Heart right ventricle (tissue), 16 donors: ENCODE measurements at places on chromosomes 4 and X.

DNA sequence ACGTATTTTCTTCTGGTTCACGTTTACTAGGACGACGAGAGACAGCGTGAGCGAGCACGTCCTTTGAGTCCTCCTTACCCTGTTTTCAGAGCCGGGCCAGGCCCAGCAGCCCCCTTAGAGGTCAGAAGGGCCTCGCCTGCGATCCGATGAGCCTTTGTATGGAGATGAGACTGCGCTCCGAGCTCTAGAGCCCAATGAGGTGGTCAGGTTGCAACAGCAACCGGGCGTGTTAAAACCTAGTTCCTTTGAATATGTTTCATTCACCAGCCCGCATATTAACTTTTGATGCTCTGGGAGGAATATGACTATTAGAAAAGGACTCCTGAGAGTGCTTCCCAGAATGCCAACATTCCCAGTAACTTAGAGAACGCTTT lies 55.6 kb upstream of the TADA2B start:
- DNase-seq = no peak

- no peak for DNase-seq
Measured at GRCh38 chr4:102169345-102169744, 175.9 kb downstream of the SLC39A8 start.

DNA sequence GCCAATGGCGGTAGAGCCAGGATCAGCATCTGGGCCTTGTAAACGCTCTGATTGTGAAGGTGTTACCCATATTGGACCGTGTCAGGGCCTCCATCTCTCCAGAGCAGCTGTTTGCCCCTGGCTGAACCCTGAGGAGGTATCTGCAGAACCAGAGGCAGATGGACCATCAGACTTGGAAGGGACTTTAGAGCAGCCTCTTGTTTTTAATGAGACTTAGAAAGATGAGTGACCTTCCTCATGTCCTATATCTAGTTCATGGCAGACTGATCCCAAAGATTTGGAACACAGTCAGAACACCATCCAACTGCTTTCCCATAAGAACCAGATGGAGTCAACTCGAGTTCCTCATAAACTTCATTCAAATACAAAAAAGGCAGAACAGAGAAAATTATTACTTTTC lies 135.1 kb upstream of the MSX1 start:
- no peak for DNase-seq

DNA sequence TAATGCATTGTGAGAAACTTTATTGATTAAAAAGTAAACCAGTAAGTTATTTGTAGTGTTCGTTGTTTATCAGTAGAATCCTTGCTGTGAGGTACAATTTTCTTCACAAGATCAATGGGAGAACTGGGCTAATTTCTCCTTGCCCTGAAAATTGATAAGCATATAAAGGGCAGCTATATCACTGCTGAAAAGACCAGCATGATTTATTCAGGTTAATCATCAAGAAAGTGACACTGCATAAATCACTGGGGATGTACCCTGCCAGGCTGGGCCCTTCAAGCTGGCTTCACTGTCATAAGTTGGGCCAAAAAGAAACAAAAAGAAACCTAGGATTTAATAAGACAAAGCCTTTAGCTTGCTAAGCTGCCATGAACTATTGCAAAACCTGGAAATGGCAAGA lies 746.7 kb downstream of the STPG2 start:
- DNase-seq = no peak

GRCh38 chr4:123204737-123205136 lies 191.9 kb upstream of the SPRY1 start:
- no peak for DNase-seq

DNA sequence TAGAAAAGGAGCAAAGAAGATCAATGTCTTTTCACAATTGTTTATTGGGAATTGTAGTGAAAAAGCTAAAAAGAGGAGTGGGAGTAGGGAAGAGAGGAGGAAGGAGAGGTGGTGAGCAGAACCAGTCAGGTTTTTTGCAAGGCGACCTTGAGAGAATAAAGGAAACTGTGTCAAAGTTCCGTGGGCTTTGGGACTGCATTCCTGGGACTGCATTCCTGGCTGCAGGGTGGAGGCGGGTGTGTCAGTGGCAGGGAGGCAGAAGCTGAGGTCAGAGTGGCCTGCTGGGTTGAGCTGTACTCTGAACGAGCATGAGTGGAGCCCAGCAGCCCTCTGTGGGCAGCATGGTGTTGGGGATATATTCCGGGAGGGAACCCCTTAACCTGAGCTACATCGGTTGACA lies 66.8 kb upstream of the UCP1 start:
- no peak for DNase-seq

- DNase-seq = no peak
Measured at GRCh38 chr4:14620567-14621141, 381.6 kb upstream of the CPEB2 start.

DNA sequence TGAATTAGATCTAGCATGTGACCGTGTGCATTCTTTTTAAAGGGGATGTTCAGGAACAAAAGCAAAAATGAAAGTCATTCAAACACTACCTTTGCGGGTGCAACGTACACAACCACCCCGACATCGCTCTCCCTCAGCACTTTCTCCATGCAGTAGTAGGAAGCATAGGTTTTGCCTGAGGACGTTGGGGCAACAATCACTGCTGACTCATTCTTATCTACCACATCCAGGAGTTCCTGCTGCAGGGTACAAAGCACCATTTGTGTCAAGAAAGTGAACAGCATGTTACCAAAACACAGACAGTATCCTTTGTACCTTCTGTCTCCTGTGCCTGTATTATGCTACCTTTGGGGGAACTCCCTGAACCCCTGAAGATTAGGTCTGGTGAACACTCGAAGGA lies 58.6 kb downstream of the DDX60L start:
- DNase-seq = no peak

DNA sequence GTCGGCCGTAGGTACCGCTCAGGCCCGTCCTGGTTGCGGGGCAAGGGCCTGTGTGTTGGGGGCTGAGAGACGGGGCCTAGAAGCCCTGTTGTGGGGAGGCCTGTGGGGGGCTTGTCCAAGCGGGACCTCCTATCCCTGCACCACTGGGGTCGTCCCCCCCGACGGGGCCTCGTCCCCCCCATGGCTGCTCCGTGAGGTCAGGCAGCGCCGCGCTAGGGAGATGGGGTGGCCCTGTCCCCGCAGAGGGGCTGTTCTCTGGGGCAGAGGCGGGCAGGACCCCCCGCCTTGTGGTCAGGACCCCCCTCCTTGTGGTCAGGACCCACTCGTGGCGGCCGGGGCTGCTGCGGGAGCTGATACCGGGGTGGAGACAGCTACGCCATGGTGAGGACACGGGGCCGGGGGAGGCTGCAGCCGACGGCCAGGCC lies 12.1 kb upstream of the GTPBP6 start:
- DNase-seq = no peak

GRCh38 chr4:70511365-70511764 lies 7.0 kb upstream of the AMTN start:
- DNase-seq = no peak

DNA sequence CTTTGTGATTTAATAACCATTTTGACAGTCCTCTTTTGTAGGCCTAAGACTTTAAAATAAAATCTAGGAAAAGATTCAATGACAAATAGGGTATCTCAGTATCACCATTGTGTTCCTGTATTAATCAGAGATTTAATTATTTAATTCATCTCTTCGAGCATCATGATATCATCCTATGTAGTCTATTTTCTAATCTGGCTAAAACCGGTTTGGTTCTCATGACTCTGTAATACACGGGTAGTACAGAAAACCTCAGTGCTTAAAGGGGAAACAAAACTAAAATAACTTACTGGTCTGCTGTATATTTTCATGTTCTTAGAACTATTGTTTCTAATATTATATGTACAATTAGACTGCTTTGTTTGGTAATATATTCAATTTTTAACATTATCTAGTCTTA lies 23.7 kb upstream of the FBXW7 start:
- DNase-seq = no peak

DNA sequence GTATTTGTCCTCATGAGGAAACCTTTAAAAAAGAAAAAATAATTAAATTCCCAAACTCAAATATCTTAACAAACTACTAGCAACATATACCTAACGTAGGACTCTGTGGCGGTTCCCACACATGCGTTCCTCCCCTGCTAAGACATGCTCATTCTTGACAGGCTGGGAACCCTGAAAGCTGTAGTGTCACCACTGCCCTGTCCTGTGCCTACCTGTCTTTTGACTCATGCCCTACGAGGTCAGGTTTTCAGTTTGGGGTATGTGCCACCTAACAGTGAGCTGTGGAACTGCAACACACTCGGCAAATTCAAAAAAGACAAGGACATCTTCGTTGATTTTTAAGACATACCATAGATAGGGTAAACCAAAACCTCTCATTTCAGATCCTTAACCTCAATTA lies 17.8 kb downstream of the IDS start:
- no peak for DNase-seq

DNA sequence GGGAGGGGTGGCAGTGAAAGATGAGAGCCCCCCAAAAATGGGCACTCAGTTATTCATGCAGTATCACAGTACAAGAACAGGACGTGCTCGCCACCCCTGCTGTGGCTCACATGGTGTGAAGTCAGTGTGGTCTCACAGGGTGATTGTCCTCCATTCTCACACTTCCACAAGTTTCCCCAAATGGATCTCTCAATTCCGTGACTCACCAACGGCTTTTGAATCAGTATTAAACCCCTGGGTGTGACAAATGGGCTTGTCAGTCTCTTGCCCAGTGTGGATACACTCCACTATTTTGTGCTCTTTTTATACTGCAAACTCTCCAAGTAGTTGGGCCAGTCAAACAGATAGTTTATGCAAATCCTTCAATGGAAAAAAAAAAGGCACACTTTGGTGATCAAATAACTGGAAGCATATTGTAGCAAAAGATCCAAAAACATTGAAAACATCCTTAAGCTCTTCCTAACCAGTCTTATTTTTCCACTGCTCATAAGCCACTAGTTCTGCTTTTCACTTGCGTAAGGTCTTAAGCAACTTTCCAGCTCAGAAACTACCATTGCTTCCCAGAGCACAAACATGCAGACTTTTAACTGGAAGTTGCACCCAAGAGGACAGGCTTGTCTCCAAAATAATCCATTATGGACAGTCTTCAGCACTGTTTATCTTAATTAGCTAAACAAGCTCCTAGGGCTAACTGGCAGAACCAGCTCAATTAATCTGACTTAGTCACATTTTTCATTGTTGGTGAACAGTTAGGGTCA lies 365.7 kb downstream of the PPP3CA start:
- no peak for DNase-seq

- DNase-seq = no peak
Measured at GRCh38 chr4:94649381-94650133, 108.2 kb upstream of the BMPR1B start.

DNA sequence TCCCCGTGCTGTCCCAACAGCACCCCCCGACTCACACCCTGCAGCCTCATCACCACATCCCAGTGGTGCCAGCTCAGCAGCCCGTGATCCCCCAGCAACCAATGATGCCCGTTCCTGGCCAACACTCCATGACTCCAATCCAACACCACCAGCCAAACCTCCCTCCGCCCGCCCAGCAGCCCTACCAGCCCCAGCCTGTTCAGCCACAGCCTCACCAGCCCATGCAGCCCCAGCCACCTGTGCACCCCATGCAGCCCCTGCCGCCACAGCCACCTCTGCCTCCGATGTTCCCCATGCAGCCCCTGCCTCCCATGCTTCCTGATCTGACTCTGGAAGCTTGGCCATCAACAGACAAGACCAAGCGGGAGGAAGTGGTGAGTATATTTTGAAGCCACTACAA lies 5.4 kb downstream of the AMELX start:
- no peak for DNase-seq

DNA sequence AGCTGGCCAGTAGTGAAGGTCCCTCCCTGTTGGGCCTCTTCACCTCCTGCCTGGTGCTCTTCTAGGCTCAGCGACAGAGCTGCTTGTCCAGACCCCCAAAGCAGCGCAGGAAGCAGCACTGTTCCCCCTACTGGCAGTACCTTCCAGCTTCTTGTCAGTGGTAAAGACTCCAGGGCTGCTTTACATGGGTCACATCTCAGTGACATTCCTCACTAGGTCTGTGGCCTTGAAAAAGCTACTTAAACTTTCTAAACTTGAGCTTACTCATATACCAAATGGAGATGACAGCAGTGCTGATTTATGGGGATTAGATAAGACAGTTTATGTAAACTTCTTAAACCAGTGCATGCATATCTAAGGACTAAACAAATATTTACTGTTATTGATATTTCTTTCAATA lies 117.3 kb downstream of the FAT4 start:
- DNase-seq = no peak

DNA sequence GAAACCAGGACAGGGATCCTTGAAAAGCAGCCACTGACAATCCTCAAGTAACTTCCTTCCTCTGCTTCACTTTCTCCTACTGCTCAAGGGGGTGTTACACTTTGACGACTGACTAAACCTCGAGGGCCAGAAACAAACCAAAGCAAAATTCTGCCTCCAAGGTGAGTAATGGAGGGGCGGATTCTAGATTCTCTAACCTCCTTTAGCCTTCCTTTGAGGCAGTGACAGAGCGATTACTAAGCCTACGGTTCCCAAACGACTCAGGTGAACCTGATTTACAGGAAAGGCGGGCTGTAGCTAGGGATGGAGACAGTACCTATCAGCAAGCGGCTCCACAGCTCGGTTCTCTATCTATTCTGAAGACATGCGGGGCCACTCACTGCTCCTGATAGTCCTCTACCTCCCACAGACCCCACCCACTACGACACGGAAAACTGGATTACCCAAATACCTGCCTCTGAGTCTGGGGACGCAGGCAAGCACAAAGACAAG lies 487 bp downstream of the TBCK start:
- DNase-seq = no peak

- no peak for DNase-seq
Measured at GRCh38 chr4:158821228-158821971, 52.6 kb downstream of the FNIP2 start.

- no peak for DNase-seq
Measured at GRCh38 chr4:81376720-81377119, 95.0 kb downstream of the RASGEF1B start.

DNA sequence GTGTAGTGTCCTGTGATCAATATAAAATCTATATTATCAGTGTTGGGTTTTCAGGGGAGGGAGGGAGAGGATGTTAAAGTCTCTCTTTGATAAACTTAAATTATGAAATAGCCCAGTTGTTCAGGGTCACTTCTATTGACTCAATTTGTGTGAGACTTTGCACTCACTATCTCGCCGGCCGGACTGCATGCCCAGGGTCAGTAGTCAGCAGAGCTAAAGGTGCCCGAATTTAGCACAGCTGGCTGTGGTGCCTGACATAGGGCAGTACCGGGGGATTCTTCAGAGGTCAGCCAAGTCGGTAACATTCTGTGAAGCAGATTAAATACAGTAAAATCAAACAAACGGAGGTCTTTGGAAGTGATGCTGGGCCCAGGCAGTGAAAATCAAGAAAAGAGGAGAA lies 19.2 kb downstream of the GABRQ start:
- DNase-seq = no peak

- no peak for DNase-seq
Measured at GRCh38 chr4:4864940-4865704, 5.7 kb downstream of the MSX1 start.

- DNase-seq = no peak
Measured at GRCh38 chr4:87974856-87975462, 555 bp upstream of the SPP1 start.

DNA sequence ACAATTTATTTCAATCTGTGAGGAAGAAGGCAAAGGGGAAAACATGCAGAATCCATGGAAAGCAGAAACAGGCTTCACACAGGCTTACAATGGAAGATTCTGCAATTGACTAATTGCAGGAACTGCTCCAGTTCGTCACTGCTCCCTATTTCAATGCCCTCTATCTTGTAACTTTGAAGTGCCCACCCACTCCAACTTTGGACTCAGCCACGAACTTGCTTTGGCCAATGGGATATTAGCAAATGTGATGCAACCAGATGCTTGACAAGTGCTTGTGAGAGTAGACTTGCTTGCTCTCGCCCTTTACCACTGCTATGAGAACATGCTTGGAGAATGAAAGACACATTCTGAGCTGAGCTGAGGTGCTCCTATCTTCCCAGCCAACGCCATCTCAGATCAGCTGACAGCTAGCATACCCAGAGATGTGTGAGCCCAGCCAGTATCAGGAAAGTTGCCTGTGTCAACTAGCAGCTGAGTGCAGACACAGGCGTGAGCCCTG lies 105.7 kb upstream of the PTCHD1 start:
- DNase-seq = peak; percentile 3
